Tibial artery (tissue), 4 donors: ENCODE measurements at places on chromosomes 13 and 19.

GRCh38 chr13:100235311-100235901, 146.5 kb downstream of the PCCA start:
- no peaks in the 10 kb centered on the region for H3K27me3 ChIP-seq
- DNase-seq, result no peak
- H3K36me3 ChIP-seq, result no peaks in the 10 kb centered on the region
- H3K27ac ChIP-seq, result no peak overlapping the region

DNA sequence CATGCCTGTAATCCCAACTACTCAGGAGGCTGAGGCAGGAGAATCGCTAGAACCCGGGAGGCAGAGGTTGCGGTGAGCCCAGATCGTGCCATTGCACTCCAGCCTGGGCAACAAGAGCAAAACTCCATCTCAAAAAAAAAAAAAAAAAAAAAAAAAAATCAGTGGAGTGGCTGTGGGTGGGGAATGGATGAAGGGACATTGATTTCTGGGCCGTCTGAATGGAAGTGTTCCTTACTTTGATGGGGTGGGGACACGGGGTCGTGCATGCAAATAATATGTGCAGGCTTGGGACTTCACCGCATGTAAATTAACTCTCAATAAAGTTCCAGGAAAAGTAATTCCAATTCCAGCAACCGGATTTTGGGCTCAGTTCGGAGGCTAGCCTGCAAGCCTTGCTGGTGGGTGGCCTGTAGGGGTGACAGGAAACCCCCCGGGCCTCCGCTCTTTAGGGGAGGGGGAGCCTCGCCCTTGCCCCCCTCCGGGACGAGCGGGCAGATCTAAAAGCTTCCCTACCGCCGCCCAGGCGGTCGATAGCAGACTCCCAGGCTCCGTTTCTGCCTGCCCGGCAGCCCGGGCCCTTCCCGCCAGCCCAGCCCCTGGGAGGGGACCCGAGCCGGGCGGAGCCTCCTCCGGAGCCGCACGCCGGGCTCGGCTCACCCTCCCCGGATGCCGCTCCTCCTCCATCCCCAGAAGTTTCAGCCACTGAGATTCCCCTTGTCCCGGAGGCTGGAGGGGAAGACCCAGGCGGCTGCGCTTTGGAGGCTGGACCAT, 48.0 kb upstream of the ADGRE5 start:
- H3K36me3 ChIP-seq, result no peaks in the 10 kb centered on the region
- no peak for DNase-seq
- H3K4me3 ChIP-seq, result peak overlapping the region; percentile 53
- H3K27ac ChIP-seq, result no peak overlapping the region

- no peak overlapping the region for H3K4me3 ChIP-seq
- no peak for DNase-seq
- H3K4me1 ChIP-seq, result no peaks in the 10 kb centered on the region
- H3K27me3 ChIP-seq, result no peaks in the 10 kb centered on the region
- H3K27ac ChIP-seq, result no peak overlapping the region
Measured at GRCh38 chr19:55694656-55695491, 19.8 kb downstream of the EPN1 start.

GRCh38 chr13:66803808-66804456, 426.2 kb downstream of the PCDH9 start:
- no peak overlapping the region for H3K4me3 ChIP-seq
- H3K4me1 ChIP-seq, result peaks cover 4% of the 10 kb centered on the region
- no peak overlapping the region for H3K27ac ChIP-seq
- no peaks in the 10 kb centered on the region for H3K27me3 ChIP-seq
- H3K36me3 ChIP-seq, result no peaks in the 10 kb centered on the region

DNA sequence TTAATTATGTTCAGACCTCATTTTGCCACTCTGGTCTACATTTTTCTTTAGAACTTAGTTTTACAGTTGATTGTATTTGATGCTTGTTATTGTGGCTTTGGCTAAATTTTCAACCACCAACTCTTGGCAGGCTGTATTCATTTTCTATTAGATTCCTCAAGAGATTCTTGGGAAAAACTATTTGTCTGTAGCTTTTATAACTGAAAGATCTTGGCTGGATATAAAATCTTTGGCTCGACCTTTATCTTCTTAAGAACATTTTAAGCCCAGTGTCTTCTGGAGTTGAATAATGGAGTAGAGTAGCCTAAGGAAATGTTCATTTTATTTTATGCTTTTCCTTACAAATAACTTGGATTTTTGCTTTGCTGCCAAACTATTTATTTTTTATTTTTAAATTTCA, 848.5 kb downstream of the PCDH17 start:
- no peaks in the 10 kb centered on the region for H3K36me3 ChIP-seq
- H3K27me3 ChIP-seq, result no peaks in the 10 kb centered on the region
- H3K27ac ChIP-seq, result no peak overlapping the region
- no peaks in the 10 kb centered on the region for H3K4me1 ChIP-seq
- no peak overlapping the region for H3K4me3 ChIP-seq

DNA sequence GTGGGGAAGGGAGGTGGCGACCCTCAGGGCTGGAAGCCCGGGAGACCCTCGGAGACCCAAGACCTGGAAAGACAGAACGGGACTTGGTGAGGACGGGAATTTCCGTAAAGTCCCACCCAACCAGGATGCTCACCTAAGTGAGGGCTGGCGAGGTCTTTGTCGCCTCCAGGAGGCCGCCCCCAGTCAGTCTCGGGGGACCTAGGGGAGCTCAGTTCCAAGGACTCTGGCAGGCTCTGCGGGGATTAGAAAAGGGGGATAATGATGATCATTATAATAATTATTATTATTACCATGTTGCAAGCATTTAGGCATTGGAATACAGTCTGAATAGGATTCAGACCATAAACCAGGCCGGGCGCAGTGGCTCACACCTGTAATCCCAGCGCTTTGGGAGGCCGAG, 9.1 kb upstream of the HSD17B14 start:
- DNase-seq, result no peak
- H3K36me3 ChIP-seq, result peaks cover 47% of the 10 kb centered on the region
- H3K4me1 ChIP-seq, result no peaks in the 10 kb centered on the region

GRCh38 chr19:10871711-10872545, 575 bp downstream of the CARM1 start:
- no peaks in the 10 kb centered on the region for H3K36me3 ChIP-seq
- peak overlapping the region; percentile 93 for H3K4me3 ChIP-seq

DNA sequence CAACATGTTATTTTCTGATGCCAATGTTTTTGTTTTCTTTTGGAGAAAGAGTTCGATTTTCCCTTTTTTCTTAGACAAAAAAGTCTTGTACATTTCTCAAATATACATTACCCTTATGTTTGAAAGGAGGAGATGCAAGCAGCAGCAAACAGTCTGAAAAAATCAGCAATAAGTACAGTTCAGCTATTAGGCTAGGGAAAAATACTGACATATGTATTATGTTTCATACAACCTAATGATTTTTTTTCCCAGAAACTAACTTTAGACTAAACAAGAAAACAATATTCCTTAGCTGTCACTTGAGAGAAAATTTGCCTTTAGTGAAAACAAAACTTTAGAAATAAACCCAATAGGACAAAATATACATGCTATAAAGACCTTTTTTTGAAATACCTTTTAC, 1223.5 kb downstream of the SLITRK1 start:
- no peak for DNase-seq
- H3K4me1 ChIP-seq, result no peaks in the 10 kb centered on the region
- H3K27me3 ChIP-seq, result no peaks in the 10 kb centered on the region
- no peaks in the 10 kb centered on the region for H3K36me3 ChIP-seq
